Diencephalon (tissue), 1 donor: ENCODE measurements at places on chromosomes 1 and 21. TPM values are rescaled to one million over a fixed set of nuclear protein-coding genes. Genes with fewer than 3 reads are reported as not detected.

RGS18 gene
- 1.8 TPM for total RNA-seq

RHEX gene
- total RNA-seq, result not detected

KCND3 gene
- total RNA-seq, result 40.8 TPM

SPRR2A gene
- total RNA-seq, result not detected

MYBPH gene
- not detected for total RNA-seq

PLPPR4 gene
- 126 TPM for total RNA-seq

DARS2 gene
- 19.8 TPM for total RNA-seq

RPE65 gene
- 2.1 TPM for total RNA-seq

FBLIM1 gene
- 13.1 TPM for total RNA-seq

CD244 gene
- not detected for total RNA-seq
